Activated gamma-delta T cell (primary cell): ENCODE measurements at places on chromosomes 6 and 20.

GRCh38 chr6:164533045-164533362 is 776.4 kb downstream of the C6orf118 start:
- DNase-seq = no peak

- no peak for DNase-seq
Measured at GRCh38 chr6:73823046-73823735, 127.2 kb downstream of the CD109 start.

- peak; percentile 84 for DNase-seq
Measured at GRCh38 chr20:24948939-24949679, at the start of gene CST7. Gene CST7 (plus strand): TSS chr20:24949269. CDS start chr20:24949506, 237 bp downstream.

GRCh38 chr6:157813191-157813590 is 9.9 kb upstream of the SNX9 start:
- no peak for DNase-seq

- no peak for DNase-seq
Measured at GRCh38 chr6:158259136-158259535, 53.1 kb upstream of the TULP4 start.

DNA sequence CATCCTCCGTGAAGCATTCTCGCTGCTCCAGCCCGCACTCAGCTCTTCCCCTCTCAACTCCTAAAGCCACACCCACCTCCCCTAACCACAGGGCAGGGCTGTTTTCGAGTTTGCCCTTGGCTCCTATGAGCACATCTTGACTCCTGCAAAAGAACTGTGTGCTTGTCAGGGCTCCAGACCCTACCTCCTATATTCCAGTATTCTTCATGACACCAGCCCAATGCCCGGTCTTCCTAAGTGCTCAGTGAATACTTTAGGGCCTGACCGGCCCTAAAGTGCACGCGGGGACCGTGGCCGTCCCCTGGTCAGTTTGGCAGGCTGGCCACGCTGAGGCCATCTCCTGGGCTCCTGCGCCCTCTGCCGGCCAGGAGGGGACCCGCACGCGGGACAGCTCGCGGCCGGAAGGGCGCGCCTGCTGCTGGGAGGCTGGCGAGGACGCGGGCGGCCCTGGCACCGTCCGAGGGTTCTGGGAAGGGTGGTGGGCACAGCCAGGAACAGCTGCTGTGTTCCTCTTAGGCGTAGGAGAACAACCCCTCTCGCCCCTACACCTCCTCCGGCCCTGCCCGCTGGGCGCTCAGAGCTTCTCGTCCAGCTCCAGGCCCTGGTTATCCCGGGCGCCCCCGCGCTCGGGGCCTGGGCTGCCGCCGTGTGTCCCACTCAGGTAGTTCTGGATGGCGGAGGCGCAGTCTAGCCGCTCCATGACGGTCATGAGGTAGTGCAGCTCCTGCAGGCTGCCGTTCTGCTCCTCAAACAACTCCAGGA is 11.0 kb downstream of the UNC5CL start:
- DNase-seq = peak; percentile 37

DNA sequence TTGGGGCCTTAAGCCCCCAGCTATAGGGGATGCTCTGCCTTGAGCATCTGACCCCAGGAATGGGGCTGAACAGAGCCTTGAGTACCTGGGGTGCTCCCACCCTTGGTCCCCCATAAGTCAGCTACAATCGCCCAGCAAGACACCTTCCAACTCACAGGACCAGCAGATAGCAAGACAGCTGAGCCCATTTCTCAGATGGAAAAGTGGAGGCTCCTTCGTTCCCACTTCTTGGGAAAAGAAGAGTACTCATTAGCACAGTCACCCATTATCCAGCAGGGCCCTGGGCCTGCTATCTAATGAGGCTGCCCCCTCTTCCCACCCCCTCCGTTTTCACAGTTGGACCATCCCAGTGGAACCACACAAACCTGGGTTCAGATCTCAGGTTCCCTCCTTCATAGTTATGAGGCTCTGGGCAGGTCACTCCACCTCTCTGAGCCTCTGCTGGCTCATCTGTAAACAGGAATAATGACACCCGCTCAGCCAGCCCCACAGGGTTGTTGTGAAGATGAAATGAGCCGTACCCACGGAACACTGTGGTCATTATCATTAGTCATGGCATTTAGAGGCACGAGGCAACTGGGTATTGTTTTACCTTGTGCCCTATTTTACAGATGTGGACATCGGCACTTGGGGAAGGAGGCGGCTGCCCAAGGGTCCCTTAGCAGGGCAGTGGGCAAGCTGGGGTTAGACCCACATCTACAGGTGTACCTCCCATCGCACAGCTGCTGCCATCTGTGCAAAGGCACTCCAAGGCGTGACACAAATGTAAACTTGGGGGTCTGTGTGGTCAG is 4.5 kb downstream of the LPIN3 start:
- DNase-seq = no peak

- DNase-seq = no peak
Measured at GRCh38 chr6:155185544-155185943, 78.3 kb upstream of the CLDN20 start.

DNA sequence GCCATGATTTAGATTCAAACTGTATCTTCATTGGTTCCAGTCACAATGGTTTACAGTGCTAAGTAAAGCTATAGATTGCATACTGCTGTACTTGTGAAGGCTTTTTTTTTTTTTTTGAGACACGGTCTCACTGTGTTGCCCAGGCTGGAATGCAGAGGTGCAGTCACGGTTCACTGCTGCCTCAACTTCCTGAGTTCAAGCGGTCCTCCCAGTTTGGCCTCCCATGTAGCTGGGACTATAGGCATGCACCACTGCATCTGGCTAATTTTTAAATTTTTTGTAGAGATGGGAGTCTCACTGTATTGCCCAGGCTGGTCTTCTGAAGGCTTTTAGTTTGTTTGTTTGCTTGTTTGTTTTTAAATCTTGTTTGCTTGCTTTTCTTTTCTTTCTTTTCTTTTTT is 24.9 kb downstream of the ITCH start:
- no peak for DNase-seq

GRCh38 chr6:39543095-39543494 is 182.1 kb downstream of the KIF6 start:
- DNase-seq = no peak

DNA sequence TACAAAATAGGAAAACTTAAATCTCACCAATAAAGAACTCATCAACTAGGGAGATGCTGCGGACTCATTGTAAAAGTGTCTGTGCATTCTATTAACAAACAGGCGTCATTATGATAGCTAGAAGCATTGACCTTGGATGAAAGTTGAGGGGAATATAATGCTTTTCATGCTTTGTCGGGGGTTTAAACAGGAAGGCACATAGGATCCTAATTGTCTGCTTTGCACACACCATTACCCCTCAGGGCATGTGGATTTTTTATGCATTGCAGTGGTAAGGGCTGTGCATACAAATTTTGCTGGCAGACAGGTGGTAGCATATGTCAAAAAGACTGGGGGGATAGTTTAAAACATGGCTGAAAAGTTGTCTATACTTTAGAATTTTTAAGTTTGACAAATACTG is 447.9 kb upstream of the PLCB4 start:
- no peak for DNase-seq

GRCh38 chr6:106988664-106989063 is 14.1 kb upstream of the CD24 start:
- DNase-seq = no peak

DNA sequence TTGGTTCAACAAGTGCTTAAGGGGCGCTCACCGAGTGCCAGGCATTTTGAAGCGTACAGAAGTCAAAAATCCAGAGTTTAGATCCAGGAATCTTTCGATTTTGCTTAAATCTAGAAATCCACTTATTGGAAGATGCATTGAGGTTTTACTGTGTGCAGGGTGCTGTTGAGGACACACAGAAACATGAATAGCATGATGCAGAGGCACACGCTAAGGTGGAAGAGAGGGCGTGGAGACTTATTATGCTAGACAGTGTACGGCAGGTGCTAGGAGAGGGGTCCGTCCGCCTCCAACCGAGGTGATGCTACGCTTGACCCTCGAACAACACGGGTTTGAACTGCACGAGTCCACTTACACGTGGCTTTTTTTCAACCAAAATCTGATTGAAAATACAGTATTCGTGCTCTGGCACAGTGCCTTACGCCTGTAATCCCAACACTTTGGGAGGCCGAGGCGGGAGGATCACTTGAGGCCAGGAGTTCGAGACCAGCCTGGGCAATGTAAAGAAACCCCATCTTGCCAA is 1.0 kb upstream of the KIF13A start:
- no peak for DNase-seq

DNA sequence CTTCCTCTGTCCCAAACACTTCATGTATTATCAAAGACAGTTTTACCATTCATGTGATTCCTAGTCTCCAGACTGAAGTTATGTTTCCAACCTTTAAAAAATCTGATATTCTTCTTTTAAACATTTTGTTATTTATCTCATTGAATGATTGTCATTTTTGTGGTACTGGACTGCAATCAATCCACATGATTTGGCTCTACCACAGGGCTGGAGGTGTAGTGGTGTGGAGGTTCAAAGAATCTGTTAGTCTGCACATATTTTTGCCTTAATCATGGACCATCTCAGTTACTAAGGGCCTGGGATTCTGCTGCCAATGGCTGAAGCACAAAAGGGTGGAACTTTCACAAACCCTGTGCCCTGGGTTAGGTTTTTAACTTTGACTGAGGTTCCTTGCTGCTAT is 164.1 kb upstream of the JAG1 start:
- no peak for DNase-seq

- DNase-seq = no peak
Measured at GRCh38 chr20:14848806-14849205, 511.4 kb upstream of the FLRT3 start.

DNA sequence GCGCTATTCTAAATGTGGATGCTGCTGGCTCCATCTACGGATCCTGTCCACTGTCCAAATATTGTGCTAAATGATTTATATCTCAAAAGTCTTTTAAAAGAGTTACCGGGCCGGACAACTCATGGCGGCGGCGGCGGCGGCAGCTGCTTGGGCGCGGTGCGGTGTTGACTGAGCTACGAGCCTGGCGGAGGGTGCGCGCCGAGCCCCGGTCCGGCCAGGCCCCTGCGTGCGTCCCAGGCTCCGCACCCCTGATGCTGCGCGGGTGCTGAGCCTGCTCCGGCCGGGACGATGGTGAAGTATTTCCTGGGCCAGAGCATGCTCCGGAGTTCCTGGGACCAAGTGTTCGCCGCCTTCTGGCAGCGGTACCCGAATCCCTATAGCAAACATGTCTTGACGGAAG is 303.4 kb downstream of the CENPW start:
- DNase-seq = peak; percentile 9

DNA sequence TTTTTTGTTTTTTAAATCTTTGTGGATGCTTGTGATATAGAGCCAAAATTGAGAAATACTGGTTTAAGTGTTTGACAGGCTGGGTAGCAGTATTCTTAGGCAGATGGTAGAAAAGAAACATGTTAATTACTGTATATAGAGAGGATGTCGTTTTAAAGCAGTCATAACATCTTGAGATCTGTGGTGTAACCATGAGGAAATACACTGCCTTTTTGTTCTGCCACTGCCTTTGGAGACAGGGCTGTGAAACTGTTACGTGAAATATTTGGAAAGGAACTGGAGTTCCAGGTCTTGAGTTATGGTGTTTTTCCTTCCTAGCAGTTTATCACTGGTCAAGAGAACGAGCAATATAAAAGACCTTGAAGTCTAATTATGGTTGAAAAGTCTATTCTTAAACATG is 19.5 kb downstream of the STXBP5 start:
- no peak for DNase-seq

- DNase-seq = no peak
Measured at GRCh38 chr20:24995741-24996448, 3.3 kb upstream of the APMAP start.

GRCh38 chr6:44177691-44178423 is 19.2 kb downstream of the CAPN11 start:
- DNase-seq = no peak

DNA sequence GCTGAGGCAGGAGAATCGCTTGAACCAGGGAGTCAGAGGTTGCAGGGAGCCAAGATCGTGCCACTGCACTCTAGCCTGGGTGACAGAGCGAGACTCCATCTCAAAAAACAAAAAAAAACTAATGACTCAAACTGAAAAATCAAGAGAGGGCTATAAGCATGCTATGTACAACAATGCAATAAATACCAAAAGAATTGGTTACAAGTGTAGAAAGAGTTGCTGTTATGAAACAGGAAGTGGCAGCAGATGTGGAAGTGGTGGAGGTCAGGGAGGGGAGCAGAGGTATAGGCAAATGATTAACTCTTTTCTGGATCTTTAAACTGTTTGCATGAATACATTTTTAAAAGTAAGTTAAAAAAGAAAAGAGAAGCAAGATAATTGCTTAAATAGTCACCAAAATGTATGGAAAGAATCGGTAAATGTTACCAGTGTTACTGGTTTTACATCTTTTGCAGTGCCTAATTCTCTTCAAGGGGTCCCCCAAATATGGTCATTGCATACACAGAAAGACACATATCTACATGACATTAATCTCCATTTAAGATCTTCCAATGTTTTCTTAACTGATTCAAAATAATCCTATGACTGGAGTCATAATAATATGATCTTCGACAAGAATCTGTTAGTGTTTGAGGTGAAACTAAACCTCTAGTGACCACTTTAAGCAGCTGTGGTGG is 15.0 kb downstream of the CALHM6 start:
- no peak for DNase-seq

- no peak for DNase-seq
Measured at GRCh38 chr6:54217018-54217417, 91.2 kb upstream of the TINAG start.

DNA sequence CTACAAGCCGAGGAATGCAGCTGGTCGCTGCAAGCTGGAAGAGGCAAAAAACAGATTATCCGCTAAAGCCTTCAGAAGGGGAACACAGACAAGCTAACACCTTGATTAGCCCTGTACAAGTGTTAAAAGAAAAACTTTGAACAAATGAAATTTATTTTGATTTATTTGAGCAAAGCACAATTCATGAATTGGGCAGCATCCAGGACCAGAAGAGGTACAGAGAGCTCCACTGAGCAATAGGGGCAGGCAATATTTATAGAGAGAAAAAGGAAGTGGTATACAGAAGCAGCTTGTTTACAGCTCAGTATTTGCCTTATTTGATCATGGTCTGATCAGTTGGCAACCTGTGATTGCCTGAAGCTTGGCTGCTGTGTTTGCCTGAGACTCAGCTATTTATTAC is 17.6 kb downstream of the HLA-DOB start:
- no peak for DNase-seq

DNA sequence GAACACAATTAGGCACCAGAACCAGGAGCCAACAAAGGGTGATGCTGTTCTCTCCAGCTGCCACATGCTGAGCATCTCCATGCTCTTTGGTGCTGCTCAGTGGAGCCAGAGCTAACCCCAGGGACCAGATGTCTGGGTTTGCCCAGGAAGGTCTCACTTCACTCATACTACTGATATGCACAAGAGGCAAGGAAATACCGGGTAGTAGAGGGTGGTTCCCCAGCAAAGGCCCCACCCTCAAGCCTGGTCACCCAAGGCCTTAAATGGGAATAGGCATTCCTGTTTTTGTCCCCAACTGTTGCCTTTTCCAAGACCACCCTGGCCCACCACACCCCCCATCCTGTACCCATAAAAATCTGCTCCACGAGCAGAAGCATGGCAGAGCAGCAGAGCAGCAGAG is 204.5 kb upstream of the TAB2 start:
- no peak for DNase-seq

- no peak for DNase-seq
Measured at GRCh38 chr6:90374201-90374600, 77.6 kb upstream of the BACH2 start.
